ENCODE measurements at places on chromosomes 2 and 18.

GRCh38 chr2:58893656-58894351, 652.7 kb upstream of the FANCL start:
- no peak for DNase-seq

DNA sequence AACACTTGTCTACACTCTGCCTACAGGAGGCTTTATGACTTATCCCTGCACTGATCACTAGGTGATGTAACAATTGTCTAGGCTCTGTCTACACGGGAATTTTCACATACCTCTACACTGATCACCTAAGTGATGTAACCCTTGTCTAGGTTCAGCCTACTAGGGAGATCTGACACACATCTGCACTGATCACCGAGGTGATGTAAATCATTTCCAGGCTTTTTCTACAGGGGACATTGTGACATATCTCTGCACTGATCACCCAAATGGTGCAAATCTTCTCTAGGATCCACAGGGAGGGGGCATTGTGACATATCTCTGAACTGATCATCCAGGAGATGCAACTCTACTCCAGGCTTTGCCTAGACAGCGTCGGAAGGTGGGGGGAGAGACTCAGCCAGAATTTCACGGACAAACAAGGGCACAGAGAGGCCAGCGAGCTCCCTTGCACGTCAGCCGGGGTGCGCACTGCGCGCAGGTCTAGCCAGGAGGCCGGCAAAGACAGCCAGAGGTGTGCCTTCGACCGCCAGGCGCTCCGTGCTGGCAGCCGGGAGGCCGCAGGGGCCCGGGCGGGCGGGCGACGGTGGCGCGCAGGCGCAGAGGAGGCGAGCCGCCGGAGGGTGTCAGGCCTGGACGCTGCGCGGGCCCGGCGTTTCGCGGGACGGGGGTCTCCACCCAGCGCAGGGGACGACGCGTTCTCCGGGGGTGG, 46.9 kb upstream of the USP14 start:
- DNase-seq = no peak

- peak; percentile 43 for DNase-seq
Observed at GRCh38 chr2:28287256-28287915, 105.3 kb upstream of the FOSL2 start.

DNA sequence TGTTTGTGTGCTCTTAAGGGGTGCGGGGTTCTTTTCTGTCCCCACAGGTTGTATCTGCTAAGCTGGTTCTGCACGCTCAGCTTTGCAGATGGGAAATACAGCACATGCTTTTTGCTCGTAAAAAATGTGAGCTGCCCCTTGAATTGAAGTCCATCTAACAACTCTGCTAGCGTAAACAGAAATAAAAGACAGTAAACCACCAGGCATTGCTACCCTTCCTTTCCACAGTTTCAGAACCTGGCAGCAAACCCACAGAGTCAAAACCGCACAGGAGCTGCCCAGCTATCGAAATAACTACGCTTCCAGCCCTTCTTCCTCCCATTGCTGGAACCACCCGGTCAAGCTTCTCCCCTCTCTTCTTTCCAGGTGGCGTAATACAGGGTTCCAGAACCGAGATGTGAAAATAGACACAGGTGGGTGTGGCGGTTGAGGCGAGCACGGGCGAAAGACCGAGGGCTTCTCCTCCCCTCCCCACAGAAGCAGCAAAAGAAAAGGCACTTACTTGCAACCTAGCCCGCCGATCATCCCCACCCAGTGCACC, 479 bp downstream of the SCN9A start:
- peak; percentile 30 for DNase-seq
